ENCODE measurements at places on chromosomes 3 and 15.

DNA sequence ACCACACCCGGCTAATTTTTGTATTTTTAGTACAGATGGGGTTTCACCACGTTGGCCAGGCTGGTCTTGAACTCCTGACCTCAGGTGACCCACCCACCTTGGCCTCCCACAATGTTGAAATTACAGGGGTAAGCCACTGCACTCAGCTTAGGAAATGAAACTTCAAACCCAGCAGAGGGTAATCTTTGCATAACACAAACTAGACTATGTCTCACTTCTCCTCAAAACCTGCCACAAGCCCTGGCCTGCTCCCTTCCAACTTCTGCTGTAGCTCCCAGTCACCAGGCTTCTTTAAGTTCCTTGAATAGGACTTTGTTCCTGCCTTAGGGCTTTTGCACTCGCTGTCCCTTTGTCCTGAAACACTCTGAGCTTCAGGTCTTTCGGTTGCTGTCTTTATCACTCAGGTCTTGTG is 39.2 kb upstream of the SEMA4B start:
- DNase-seq = no peak

GRCh38 chr3:95424279-95424678 is 1361.4 kb downstream of the NSUN3 start:
- no peak for DNase-seq

- DNase-seq = no peak
Measured at GRCh38 chr3:12730506-12731242, 28.4 kb downstream of the TMEM40 start.

- DNase-seq = no peak
Measured at GRCh38 chr3:127760361-127760760, 62.0 kb downstream of the MGLL start.

- no peak for DNase-seq
Measured at GRCh38 chr15:49621401-49621811, 558 bp downstream of the DTWD1 start.

DNA sequence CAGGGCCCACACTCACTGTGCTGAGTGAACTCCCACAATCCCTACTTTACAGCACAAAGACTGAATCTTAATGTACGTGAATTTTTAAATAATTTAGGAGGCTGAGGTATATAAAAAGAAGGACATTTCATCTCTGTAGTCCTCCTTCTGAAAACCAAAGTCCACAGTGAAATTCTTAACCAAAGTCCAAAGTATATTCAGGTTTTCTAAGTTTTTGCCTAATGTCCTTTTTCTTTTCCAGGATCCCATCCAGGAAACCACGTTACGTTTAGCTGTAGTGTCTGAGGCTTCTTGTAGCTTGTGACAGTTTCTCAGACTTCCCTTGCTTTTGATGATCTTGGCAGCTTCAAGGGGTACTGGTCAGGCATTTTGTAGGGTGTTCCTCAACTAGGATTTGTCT is 44.5 kb downstream of the SCAP start:
- no peak for DNase-seq

DNA sequence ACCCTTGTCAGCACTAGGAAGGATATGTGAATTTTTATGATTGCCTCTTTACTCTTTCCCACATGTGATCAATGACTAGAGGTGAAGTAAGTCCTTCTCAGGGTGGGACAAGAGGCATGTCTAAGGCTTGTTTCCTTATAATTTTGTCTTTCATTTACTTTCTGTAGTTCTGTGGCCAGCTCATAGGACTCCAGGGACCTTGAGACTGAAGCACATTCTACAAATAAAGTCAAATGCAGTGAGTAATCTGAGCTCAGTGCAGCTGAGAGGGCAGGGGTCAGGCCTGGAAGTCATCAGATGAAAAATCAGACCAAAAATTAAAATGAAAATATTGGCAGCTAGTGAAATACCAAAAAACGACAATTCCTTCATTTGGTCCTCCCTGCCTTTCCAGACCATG is 424.7 kb upstream of the THBS1 start:
- no peak for DNase-seq

DNA sequence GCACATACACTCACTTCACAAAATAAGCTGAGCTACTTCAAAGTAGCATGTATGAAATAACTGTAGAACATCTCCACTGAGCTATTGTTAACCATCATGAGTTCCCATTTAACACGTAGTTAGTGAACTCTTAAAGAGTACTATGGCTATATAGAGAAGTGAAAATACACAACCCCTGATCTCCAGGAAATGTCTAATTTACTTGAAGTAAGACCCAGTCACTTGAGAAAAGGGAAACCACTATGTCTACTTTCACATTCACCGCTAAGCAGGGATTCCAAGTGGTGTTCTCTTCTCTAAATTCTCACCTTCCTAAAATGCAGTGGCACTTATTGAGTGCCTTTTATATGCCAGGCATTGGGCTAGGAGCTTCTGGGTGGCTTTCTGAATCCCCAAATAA is 35.0 kb upstream of the COLQ start:
- no peak for DNase-seq

DNA sequence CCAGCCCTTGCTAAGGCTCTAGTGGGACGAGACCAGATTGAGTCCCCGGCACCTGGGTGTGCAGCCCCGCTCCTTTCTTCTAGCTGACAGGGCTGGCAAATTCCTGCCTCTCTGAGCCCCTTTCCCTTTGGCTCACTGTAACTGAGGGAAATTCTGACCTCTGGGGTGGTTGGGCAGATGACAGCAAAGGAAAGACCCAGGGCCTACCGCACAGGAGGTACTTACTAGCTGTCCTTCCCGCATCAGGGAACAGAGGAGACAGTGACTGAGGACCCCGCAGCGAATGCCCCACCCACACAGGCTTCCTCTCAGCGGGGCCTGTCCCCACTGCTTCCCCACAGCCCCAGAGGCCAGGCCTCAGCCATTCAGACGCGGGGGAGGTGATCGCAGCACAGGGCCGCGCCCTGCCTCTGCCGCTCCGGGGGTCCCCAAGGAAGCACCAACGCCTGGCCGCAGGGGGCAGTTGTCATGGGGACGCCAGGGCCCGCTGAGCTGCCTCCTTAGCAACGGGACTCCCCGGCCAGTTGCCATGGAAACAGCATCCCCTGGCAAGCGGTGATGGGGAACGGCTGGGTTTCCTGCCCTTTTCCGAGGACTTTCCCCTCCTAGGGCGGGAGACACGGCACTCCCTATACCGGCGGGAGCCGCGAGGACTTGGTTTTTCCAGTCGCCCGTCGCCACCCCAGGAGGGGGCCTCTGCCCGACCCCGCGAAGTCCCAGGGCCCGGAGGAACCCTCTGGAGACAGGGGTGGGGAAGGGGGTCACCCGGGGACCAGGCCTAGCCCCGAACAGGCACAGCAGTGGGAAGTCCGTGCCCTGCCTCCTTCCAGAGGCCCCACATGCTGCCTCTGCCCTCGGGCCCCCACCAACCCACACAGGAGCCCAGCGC is 50.1 kb downstream of the HCN4 start:
- no peak for DNase-seq
